Neural progenitor cell (in vitro differentiated cells): ENCODE measurements at places on chromosomes 2 and 18.

DNA sequence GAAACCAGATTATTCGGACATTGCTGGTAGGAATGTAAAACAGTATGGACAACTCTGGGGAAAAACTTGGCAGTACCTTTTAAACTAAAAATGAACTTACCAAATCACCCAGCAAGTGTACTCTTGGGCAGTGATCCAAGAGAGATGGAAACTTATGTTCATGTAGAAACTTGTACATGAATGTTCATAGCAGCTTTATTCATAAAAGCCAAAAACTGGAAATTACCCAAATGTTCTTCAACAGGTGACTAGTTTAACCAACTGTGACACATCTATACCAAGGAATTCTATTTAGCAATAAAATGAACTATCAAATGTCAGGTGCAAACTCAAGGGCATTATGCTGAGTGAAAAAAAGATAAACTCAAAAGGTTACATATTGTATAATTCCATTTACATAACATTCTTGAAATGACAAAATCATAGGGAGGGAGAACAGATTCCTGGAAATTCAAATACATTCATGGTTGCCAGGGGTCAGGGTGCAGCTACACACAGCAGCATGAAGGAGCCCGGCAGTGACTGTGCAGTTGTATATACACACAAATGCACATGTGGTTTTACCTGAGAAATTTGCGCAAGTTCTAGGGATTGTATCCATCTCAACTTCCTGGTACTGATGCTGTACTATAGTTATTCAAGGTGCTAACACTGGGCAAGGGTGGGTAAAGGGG, 3.5 kb upstream of the RNU4ATAC start:
- no peak for DNase-seq

DNA sequence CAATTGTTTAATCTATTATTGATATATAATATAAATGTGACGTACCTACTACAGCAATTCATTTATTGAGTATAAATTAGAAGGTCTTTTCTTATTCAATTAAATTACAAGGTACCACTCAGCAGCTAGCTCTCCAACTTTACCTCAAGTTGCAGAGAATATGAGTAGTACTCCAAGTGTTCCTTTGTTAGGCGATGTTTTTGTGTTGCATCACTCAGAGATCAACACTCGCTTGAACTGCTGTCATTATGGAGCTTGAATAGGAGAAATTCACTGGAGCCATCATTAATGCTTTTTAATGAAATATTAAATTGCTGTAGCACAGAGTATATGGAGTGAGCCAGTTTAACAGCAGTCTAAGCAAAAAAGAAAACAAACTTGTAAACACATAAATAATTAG, 320.0 kb downstream of the FSIP2 start:
- peak; percentile 16 for DNase-seq

GRCh38 chr2:174630107-174630506, 32.5 kb upstream of the WIPF1 start:
- no peak for DNase-seq

GRCh38 chr2:14543284-14543683, 89.2 kb upstream of the LRATD1 start:
- no peak for DNase-seq

GRCh38 chr2:241002275-241003046, 4.0 kb downstream of the SNED1 start:
- DNase-seq = no peak

- DNase-seq = no peak
Observed at GRCh38 chr2:7102826-7103225, 185.6 kb downstream of the RNF144A start.

DNA sequence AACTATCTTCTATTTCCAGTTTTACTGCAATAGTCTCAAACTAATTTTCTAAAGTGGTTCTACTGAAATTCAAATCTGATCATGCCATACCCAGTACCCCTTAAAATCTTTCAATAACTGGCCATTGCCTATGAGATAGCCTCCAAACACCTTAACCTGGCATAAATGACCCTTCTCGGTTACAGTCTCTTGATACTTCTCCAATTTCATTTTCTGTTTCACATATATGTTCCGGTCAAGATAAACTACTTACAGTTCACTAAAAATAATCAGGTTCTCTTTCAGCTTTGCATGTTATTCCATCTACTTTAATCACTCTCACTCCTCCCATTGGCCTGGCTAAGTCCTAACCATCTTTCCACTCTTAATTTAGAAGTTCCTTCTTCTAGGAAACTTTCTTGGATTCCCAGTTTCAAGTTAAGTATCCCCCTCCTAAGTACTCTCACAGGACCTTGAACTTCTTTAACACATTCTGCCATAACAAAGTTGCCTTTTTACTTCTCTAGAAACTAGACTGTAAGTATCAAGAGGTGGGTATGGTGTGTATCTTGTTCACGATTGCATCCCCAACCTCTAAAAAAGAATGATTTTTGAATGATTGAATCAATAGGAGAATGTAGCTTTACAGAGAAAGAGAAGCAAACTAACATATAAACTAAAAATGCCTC, 110.2 kb upstream of the RBBP8 start:
- no peak for DNase-seq

DNA sequence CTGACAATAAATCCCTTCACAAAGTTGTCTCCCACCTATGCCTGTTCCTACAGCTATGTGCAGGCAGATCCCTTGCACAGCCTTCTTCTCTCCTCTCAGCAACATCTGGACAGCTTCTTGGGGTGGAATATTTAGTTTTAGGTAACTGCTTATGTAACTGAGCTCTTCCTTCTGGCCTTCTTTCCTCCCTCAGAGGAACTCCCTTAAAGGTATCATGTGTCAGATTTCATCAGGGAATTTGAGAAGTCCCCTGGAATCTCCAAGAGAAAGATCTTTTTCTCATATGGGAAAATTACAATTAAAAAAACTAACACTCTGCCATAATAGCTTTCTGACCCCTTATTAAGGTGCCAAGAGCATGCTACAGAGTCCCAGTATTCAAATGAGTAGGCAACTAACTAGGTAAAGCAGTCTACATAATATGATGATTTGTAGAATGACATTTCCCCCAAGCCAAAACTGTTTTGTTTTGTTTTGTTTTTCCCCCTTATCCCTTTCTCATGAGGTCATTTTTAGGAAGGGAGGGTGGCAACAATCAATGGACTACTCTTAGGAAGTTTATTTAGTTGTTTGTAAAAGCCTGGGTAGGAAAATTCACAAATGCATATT, 2.4 kb downstream of the TMEM200C start:
- no peak for DNase-seq

DNA sequence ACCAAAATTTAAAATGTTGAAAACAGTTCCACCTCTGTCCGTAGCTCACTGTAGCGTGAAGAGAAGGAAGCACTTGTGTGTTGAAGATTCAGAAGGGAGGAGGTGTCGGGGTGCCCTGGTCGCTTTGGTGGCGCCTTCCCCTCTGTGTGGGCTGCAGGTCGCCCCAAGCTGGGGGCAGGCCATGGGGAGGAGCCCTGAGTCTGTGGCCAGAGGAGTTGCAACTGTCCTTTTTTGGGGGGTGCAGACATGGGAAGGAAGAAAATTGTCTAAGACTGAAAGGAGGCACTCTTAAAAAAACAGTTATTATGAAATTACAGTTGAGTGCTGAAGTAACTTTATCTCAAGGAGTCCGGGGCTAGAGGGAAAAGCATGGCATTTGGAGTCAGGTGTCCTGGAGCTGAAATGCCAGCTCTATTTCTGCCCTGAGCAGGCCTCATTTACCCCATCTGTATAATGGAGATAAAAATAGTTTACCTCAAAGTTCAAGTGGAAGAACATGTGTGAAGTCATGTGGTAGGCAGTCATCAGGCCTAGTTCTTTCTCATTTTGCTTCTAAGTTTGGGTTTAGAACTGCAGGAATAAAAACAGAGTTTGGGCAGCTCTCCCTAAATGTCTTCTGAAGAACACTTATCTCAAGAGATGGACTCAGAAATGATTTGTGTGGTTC, 82.1 kb downstream of the RNF144A start:
- DNase-seq = no peak

DNA sequence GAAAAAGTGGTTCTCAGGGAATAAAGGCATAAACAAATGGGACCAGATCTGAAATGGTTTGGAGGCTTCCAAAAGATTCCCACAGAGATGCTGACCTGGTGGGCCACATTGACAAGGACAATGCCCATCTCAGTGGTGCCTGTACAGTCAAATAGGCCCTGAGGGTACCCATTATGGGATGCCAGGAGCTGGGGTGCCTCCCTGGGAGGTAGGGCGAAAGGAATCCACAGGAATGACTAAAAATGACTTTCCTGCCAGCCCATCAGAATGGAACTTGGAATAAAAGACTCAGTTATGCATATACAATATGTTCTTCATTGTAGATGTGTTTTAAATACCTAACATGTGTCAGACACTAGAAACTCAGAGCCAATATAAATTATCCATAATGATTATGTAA, 248.5 kb downstream of the RNF144A start:
- DNase-seq = no peak

- DNase-seq = no peak
Observed at GRCh38 chr2:159229476-159230144, 56.9 kb downstream of the WDSUB1 start.

- DNase-seq = peak; percentile 27
Observed at GRCh38 chr2:203650860-203651613, 55.4 kb upstream of the CD28 start.
